ENCODE measurements at places on chromosomes 1 and 21.
A peak's percentile ranks its signal among the peaks of the same experiment; 100 is the strongest.

DNA sequence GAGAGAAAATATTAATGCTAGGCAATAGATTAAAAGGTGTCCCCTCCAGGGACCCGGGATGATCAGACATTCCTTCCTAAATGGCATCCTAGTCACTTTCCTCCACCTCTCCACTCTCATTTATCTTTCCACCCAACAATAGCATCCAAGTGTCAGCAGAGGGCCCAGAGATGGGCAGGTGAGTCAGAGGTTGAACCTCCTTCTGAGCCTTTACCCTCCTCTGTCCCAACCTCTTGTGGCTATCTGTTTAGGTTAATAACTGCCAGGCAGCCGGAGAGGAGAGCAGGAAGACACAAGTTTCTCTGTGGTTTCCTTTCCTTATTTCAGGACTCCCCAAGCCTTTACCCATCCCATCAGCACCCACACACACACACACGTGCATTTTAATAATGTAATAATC is 4.1 kb downstream of the GJA5 start:
- no peak for DNase-seq

DNA sequence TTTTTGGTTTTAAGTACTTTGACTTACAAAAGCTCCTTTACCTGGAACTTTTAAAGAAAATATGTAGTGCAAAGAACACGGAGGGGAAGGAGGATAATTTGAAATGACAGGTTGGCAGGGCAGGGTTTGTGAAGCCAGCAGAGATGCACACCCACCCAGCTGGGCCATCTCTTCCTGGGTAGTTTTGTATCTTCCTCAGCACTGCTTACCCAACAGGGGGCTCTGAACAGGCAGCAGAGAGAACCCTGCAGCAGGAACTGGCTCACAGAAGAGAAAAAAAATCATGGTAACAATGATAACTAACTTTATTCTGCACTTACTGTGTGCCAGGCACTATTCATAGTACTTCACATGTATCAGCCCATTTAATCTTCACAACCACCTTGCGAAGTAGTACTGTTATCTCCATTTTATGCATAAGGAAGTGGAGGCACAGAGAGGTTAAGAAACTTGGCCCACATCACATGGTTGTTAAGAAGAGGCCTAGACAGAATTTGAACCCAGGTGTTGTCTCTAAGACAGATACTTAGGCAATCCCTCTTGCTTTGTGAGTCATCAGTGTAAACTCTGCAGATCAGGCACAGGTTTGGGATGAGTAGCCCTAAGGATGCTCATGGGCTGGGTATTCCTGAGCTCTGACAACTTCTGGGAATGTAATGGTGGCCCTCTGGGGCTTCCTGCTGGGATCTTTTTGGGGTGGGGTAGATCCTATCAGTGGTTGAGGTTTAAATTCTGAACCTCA is 60.8 kb downstream of the ELK4 start:
- no peak for DNase-seq

DNA sequence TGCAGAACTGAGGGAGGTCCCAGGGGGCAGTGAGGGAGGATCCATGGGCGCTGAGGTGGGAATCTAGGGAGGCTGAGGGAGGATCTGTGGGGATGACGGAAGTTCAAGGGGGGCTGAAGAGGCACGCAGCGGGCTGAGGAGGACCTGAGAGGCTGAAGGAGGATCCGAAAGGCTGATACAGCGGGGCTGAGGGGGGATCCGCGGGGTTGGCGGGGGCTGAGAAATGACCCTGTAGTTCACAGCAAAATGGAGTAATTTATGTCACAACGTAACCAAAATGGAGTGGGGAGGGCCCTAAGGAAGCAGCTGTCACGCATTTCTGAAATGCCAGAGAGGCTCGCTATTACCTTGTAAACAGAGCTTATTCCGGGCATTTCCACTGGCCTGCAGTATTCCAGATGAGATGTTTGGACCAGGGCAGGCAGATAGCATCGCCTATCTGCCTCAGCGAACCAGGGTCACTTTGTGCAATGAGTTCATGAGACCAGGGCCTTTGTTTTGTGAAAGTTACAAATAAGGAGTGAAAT is 926 bp upstream of the MRPL55 start:
- DNase-seq = peak; percentile 21

GRCh38 chr1:206021626-206022365 is 1.9 kb downstream of the CTSE start:
- DNase-seq = peak; percentile 52

- DNase-seq = no peak
These were observed 7.2 kb downstream of the FAAH start for GRCh38 chr1:46401154-46401913.

DNA sequence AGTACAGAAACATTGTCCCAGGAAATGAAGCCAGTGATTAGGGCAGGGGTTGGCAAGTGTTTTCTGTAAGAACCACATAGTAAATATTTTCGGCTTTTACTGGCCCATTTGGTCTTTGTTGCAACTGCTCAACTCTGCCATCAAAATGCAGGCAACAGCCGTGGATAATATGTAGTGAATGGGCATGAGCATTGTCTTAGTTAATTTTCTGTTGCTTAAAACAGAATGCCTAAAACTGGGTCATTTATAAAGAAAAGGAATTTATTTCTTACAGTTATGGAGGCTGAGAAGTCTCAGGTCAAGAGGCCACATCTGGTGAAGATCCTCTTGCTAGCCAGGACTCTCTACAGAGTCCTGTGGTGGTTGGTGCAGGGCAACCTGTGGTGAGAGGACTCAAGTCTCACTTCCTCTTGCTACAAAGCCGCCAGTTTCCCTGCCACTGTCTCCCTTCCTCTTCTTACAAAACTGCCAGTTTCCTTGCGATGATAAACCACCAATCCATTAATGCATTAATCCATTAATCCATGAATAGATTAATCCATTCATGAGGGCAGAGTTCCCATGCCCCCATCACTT is 166.4 kb downstream of the PSMG1 start:
- DNase-seq = no peak

DNA sequence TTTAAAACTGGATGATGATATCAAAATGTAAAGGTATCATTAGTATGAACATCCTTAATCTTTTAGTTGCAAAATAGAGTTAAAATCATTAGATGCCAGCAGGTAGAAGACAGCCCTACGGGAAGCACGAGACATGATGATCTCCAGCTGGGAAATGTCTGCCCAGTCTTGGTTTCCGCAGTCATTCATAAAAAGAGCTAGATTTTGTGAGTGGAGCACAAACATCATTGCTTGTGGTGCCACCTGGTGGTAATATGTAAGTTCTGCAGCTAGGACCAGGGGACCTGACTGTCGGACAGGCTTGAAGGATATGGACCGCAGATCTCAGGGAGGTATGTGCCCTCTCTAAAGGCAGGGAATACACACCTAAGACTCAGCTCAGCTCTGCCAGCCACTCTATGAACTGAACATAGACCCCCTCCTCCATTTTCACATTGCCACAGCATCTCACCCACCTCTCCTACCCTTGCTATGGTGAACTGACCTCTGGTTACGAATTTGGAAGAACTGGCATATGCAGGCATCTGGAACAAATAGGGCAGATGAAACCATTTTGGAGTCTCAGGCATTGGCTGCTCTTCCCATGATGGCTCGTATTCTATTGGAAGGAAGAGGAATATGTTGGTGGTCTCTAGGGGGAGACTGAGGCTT is 9.2 kb downstream of the FCMR start:
- peak; percentile 78 for DNase-seq

GRCh38 chr1:201714542-201715329 is 114.2 kb upstream of the IPO9 start:
- peak; percentile 96 for DNase-seq

GRCh38 chr1:41713557-41714327 is 205.0 kb downstream of the HIVEP3 start:
- peak; percentile 96 for DNase-seq

DNA sequence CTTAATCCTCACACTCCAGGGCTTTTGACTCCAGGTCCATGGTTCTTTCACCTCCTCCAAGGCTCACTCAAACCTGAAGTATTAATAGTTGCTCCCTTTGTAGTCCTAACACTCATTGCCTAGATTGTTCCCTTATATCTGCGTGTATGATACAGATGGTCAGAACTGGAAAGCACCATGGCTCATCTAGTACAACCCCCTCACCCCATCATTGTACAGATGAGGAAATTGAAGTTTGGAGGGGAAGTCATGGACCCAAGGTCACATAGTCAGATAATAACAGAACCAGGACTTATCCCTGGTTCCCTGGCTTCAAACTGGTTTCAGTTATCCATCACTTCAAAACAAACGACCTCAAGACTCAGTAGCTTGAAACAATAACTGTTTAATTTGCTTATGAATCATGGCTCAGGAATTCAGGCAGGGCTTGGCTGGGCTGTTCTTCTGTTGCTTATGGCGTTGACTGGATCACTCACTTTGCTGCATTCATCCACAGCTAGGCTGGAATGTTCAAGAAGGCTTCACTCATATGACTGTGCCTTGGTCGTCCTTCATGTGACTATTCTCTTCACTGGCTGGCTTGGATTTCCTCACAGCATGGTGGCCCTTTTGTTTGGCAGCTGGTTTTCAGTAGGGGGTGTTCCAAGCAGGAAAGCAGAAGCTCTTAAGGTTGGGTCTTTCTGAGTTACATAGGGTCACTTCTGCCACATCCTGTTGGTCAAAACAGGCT is 5.0 kb downstream of the NOS1AP start:
- DNase-seq = no peak

DNA sequence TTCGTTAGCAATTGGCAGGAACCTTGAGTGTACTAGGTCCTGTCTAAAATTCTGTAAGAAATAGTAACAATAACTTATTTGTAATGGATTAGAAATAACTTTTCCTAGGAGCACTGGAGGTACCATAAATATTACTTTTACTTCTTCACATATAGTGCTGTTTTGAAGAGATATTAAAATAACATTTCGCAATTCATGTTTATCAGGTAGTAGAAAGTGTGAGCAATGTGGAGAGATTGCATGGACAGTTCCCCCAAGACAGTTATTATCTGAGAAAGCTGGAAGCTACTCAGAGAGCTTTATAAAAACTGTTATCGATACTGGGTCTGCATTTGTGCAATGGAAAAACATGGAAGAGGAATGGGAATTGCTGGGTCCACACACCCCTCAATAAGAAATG is 128.5 kb upstream of the KIF26B start:
- no peak for DNase-seq

DNA sequence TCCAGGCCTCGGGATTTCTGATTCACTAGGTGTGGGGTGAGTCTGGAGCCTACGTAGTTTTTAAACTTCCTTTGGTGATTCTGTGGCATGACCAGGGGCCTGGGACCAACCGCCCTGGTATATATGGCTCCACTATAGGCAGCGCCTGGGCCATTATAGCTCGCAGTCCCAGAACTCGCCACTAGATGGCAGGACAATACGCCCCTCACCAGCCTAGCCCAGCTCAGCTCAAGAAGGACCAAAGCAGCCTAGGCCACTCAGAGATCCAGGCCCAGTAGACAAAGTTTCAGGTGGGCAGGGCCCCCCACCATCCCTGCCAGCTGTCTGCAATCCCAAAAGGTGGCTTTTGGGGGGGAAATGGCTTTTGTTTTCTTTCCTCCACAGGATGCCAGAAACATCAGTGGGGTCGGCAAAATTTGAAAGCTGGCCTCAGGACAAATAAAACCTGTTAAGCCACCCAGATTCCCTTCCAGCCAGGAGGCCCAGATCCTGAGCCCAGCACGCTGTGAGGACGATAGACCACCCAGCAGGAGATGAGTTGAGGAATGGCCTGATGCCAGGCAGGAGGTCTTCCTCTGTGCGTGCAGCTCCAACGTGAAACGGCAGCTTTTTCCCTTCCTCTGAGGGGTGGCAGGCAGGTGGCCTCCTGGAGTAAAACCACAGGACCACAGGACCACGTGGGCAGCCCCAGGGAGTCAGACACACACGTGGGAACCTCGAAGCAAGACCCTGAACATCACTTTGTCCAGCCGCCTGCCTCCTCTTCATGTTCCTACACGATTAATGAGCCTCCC is 24.8 kb upstream of the TMEM51 start:
- peak; percentile 75 for DNase-seq

DNA sequence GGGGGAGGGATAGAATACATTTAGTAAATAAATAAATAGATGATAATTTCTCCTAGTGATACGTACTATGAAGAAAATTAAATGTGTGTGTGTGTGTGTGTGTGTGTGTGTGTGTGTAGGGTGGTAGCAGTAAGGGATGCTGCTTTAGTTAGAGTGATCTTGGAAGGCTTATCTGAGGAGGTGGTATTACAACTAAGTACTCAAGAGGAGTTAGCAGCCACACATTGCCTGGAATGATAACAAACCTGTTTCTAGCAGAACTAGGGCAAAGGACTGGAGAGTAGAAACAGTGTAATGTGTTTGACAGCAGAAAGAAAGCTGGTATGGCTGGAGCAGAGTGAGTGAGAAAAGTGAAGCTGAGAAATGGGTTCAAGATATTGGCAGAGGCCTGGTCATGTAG is 58.3 kb upstream of the FASLG start:
- no peak for DNase-seq

DNA sequence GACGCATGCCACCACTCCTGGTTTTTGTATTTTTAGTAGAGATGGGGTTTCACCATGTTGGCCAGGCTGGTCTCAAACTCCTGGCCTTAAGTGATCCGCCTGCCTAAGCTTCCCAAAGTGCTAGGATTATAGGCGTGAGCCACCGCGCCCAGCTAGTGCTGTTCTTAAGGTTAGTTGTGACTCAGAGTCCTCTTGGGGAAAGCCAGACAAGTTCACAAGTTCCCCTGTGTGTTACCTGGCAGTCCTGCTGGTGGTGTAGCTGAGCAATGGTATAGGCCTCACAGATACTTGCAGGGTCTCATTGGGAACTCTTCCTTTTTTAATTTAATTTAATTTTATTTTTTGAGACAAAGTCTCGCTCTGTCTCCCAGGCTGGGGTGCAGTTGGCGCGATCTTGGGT is 10.6 kb downstream of the CFAP126 start:
- no peak for DNase-seq

GRCh38 chr1:31421371-31422040 is 8.5 kb downstream of the SERINC2 start:
- DNase-seq = no peak

GRCh38 chr1:83923553-83923952 is 75.4 kb downstream of the TTLL7 start:
- no peak for DNase-seq

- DNase-seq = no peak
These were observed 70.4 kb downstream of the FOXJ3 start for GRCh38 chr1:42264511-42265190.

GRCh38 chr1:94926915-94927404 is at the start of gene CNN3:
TSS of gene CNN3 (minus strand) at chr1:94927110. CDS start at chr1:94926894, 216 bp downstream.
- DNase-seq = peak; percentile 96

DNA sequence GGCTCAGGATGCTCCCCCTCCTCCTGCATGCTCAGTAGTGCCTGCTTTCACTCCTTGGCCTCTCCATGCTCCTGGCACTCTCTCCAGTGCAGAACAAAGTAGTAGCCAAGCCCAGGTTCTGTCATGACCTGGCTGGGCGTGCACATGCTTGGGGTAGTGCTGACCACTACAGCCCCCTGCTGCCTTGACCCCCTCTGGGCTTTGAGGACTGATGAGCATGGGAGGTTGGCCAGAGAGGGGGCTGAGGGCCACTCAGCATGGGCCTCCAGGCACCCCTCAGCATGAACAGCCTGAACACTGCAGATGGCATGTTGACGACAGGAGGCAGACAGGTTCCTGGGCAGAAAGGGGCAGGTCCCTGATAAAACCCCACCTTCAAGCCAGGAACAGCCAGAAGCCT is 935.7 kb upstream of the PRMT6 start:
- no peak for DNase-seq

Measured in urothelium cell line (cell line).